ENCODE measurements at places on chromosomes 12 and 14.
A peak's percentile ranks its signal among the peaks of the same experiment; 100 is the strongest.

- no peak for DNase-seq
Measured at GRCh38 chr12:52903855-52904508, 894 bp downstream of the KRT8 start.

DNA sequence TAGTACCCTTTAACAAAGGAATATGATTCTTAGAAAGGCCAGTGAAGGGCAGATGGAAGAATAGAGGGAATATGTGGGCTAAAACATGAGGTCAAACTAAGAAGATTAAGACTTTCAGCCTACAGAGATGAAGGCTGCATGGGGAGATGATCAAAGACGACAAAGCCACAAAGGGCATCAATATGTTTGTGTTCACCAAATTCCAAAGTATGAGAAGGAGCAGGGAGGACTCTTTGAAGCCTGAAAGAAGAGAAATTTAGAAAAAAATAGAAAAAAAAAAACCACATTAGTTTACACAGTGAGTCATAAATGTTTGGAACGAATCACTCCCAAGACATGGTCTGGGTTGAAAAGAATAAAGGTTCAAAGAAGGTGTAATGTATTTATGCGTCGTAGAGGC, 131.8 kb downstream of the NEDD1 start:
- DNase-seq: no peak

- DNase-seq: no peak
Measured at GRCh38 chr14:56244138-56244789, 126.1 kb downstream of the PELI2 start.

DNA sequence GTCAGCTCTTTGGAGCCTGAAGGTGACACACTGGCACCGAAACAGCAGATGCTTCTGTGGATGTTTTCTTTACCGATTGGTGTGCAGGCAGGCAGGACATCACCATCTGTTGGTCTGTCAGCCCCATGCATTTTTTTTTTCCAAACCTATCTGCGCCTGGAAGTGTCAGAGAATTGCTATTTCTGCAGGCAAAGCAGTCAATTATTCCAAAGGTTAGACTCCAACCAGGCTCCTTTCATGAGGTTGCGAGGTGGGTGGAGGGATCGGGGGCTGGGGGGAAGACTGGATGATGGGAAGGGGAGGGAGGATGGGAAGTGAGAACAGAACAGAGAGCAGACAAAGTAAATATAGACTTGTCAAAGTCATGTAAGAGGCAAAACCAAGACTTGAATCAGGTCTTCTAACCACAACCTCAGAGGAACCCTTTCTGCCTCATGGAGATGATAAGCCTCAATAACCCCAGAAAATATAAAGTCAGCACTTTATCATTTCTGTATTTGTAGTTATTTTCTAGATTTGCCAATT, 117.7 kb downstream of the OTOGL start:
- no peak for DNase-seq

DNA sequence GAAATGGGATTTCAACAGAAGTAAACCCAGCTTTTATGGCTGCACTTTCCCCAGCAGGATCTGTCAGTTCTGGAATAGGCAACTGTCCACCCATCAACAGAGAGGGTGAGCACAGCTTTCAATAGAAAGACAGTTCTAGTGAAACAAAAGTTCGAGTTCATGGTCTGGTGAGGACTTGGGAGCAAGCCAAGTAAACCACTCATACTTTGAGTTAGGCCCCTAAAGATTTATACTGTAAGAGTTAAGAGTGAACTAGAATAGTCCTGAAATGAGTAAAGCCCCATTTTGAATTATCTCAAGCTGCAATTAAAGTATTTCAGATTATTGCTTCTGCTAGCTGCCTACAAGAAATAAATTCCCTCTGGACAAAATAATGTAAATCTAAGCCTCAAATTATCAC, 82.6 kb downstream of the METTL25 start:
- DNase-seq: no peak

- no peak for DNase-seq
Measured at GRCh38 chr12:26283046-26283445, 87.7 kb downstream of the SSPN start.

- no peak for DNase-seq
Measured at GRCh38 chr14:104686624-104687517, 2.5 kb upstream of the INF2 start.

DNA sequence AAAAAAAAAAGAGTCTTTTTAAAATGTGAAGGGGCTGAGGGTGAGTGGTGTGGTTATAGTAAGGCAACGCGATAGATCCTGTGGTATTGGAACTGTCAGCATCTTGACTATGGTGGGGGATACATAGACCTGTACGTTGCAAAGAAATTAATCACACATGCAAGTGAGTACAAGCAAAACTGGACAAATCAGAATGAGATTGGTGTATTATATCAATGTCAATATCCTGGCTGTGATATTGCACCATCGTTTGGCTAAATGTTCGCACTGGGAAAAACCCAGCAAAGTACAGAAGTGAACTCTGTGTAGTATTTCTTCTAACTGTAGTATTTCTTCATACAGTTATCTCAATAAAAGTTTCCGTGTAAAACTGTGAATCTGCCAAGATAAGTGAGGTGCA, 67.9 kb downstream of the GCH1 start:
- no peak for DNase-seq

DNA sequence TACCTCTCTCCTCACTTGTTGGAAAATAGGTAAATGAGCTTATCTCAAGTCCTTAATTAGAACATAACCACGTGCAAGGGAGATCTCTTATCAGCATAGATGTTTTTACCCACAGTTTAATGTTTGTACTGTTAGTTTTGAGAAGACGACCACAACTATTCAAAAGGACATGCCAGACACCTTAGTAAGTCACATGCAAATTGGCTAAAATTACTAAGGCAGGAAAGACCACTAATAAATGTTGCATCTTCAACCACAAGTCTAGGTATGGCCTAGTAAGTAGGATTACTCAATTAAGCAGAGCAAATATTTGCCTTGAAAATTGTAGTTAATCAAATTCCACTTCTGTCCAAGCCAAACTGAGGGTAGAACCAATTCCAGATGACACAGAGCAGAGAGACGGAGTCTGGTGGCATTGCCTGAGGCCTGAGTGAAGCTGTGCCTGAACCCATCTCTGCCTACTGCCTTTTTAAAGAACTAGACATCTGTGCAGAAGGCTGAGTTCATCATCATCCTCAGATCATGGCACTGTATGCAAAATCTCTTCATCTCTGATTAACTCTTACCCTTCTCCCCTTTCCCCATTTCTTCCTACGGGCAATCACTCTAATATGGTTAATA, 29.7 kb upstream of the CHST11 start:
- no peak for DNase-seq

GRCh38 chr14:39467889-39468524, 35.8 kb upstream of the FBXO33 start:
- no peak for DNase-seq

DNA sequence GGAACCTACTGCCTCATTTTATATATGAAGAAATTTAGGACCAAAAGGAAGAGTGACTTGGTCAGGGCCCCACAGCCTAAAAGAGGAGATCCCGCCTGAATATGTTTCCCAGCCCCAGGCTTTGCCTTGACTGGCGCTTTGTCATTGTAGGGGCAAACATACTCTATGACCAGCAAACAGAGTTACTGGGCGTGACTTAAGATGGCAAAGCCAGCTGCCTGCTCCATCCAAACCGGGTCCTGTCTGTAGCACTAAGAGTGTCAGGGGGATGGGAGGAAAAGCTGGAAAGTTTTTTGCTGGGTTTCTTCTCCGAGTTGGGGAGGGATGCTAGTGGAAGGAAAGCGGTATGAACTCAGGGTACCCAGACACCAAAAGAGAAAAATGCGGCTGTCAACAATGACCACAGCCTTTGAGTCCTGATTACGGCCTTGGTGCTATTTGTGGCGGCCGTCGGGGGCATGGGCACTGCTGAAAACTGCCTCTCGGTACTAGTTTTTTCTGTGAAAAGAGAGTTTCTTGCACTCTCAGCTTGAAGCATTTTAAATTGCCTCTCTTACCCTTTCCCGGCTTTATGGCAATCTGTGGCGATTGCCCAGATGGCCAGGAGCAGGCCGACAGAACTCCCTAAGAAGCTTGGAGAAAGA, 82.7 kb downstream of the PRIMA1 start:
- DNase-seq: no peak

GRCh38 chr12:52812749-52813148, 1.2 kb downstream of the KRT4 start:
- DNase-seq: no peak

DNA sequence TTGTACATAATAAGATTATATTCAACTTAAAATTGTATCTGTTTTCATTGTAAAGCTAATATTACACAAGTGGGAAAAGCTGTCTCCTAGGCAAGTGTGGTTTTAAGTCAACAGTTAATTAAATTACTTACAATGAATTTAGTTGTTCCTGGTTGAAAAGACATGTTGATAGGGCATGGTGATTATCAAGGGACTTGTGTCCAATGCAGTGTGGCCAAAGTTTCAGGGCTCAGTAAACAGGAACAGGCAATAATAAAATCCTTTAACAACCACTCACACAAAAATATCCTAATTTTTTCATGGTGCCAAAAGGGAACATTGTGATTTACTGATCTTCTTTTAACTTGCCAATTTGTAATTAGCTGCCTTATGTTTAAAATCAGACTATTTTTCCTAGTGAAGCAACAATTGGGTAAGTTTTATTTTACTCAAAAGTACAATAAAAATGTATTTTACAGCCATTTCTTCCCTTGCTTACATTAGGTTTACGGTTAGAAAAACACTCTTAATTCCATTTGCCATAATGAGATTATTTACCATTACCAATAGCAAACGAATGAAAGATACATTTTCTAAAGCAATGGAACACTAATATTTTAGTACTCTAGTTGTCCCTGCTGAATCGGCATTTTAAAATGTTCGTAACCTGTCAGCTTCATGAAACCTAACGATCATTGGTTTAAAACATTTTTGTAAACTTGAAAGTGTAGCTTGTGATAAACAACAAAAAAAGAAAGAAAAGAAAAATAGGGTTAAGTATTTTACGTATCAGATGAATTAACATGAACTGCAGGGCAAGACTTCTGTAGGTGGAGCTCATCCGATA, 1.8 kb upstream of the WNK1 start:
- DNase-seq: peak; percentile 6

DNA sequence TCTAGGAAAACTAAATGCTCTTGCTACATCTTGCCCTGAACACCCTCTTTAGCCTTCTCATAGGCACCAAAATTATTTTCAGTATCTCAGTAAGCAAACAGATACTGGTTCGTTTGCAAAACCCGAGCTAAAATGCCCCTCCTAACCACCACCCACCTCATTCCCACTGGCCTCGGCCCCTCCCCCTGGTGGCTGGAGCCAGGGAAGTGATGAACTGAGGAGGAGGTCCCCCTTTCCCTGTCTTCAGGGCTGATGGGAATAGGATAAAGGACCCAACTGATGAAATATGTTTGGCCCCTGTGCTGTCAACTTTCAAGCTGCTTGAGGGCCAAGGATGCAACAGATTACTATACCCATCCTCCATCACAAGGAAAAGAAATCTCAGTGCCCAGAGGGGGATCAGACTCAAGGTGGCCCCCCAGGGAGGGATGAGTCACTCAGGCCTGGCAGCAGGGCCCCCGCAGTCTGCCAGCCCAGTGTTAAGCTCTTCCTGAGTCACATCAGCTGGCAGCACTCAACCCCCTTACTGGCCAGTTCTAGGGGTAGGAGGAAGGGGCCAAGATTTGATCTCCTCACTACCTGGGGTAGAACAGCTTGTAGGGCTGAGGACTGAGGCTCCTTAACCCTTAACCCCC, 1.7 kb downstream of the ANKRD52 start:
- no peak for DNase-seq

DNA sequence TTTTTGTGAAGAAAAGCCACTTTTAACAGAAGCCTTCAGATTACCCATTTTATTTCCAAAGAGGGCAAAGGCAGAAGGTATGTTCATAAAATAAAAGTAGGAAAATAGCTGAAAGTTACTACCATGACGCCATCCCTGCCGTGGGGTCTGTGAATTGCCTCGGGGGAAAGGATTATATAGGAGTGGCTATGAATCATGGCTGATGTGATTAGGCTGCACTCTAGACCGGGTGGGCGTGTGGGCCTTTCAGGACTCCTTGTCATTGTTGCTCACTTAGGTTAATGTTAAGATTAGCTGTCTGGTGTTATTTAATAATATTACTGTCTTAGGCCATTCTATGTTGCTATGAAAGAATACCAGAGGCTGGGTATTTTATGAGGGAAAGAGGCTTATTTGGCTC, 195.5 kb downstream of the EGLN3 start:
- DNase-seq: no peak

GRCh38 chr12:82620917-82621316, 65.8 kb upstream of the TMTC2 start:
- no peak for DNase-seq

DNA sequence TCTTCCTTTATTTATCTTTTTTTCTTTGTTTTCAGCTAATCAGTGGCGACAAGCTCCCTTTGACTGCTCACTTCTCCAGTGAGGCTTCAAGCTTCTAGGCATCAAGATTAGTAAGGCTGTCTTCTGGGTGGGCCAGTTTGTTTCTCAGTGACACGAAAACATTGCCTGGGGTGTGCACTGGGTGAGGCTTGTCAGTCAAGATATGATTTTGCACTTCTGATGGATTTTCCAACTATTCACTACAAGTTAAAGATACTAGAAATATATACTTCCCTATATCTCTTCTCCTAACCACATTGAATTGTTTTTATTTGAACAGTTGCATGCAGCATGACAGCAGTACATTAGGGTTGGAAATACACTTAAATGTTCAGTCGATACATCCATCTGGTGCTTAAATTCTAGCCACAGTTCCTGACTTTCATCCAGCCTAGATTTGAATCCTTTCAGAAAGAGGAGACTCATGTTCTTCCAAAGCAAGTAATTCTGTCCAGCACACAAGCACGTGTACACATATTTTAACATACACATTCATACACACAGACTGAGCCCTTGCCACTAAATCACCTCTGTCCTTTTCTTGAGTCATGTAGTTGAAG, 275.6 kb upstream of the NOVA1 start:
- no peak for DNase-seq

Data from NCI-H1436 treated with DMSO at 0.1 percent for 48 hours (cell line).